SJSA1 (cell line): ENCODE measurements at places on chromosomes 6 and 20. TPM values are rescaled to one million over a fixed set of nuclear protein-coding genes. Genes with fewer than 3 reads are reported as not detected.
A peak's percentile ranks its signal among the peaks of the same experiment; 100 is the strongest.

GRCh38 chr6:157995458-157995857, 13.8 kb downstream of the SYNJ2 start:
- H3K4me1 ChIP-seq: peaks cover 13% of the 10 kb centered on the region
- no peak for DNase-seq
- H3K36me3 ChIP-seq: peaks cover 3% of the 10 kb centered on the region
- H3K27ac ChIP-seq: no peak overlapping the region

The NOX3 gene
- total RNA-seq: not detected in 2 replicates

The ANGPT4 gene
- not detected in 2 replicates for total RNA-seq

GRCh38 chr6:108944071-108944470, 95.8 kb downstream of the ARMC2 start:
- H3K4me3 ChIP-seq: no peak overlapping the region
- no peaks in the 10 kb centered on the region for H3K27me3 ChIP-seq
- peaks cover 5% of the 10 kb centered on the region for H3K4me1 ChIP-seq
- no peak overlapping the region for H3K27ac ChIP-seq

GRCh38 chr6:11970114-11970513, 42.0 kb upstream of the HIVEP1 start:
- H3K27me3 ChIP-seq: no peaks in the 10 kb centered on the region
- no peak overlapping the region for H3K4me3 ChIP-seq
- DNase-seq: no peak
- peak overlapping the region; percentile 80 for H3K27ac ChIP-seq

GRCh38 chr6:79605061-79605460, 26.1 kb upstream of the SH3BGRL2 start:
- no peak overlapping the region for H3K4me3 ChIP-seq
- H3K27me3 ChIP-seq: no peaks in the 10 kb centered on the region
- no peak overlapping the region for H3K27ac ChIP-seq
- DNase-seq: no peak

DNA sequence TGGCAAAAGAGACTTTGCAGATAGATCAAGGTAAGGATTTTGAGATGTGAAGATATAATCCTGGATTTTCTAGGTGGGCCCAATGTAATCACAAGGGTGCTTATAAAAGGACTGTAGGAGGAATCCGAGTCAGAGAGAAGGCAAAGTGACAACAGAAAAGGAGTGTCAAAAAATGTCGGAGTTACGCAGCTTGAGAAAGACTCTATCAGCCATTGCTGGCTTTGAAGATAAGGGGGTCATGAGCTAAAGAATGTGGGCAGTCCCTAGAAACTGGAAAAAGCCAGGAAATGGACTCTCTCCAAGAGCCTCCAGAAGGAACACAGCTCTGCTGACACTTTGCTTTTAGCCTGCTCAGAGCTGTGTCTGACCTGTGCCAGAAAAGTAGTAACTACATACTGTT, 8.7 kb upstream of the RWDD1 start:
- no peak overlapping the region for H3K27ac ChIP-seq

The ABHD16B gene
- total RNA-seq: not detected in 2 replicates

DNA sequence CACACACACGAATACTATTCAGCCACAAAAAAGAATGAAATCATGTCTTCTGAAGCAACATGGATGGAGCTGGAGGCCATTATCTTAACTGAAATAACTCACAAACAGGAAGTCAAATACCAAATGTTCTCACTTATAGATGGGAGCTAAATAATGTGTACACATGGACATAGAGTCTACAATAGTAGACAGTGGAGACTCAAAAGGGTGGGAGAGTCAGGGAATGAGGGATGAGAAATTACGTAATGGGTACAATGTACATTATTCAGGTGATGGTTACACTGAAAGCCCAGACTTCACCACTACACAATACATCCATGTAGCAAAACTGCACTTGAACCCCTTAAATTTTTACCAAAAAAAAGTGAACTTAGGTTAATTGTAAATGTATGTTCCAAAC, 160.4 kb downstream of the TASP1 start:
- H3K4me1 ChIP-seq: no peaks in the 10 kb centered on the region
- no peak for DNase-seq

DNA sequence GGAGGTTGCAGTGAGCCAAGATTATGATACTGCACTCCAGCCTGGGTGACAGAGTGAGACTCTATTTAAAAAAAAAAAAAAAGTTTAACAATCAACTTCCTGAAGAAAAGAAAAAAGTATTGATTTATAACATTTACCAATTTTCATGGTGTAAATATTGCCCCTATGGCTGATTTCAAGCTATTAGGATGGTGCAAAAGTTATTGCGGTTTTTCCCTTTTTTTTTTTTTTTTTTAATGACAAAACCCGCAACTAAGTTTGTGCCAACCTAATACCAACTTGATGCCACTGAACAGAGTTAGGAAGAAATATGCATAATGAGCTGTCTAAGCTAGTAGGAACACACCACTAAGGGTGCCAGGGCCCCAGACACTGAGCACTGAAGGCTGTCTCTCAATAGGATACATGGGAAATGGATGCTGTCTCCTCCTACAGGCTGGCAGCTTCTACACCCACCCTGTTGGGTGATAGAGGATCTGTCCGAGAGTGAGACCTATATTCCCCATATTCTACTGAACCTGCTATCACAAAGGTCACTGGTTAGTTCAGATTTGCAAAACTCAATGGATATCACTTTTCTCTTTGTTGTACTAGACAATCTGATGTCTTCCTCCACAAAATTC, 6.5 kb upstream of the PERP start:
- no peaks in the 10 kb centered on the region for H3K27me3 ChIP-seq
- no peak overlapping the region for H3K27ac ChIP-seq
- H3K36me3 ChIP-seq: no peaks in the 10 kb centered on the region
- no peak overlapping the region for H3K4me3 ChIP-seq
- no peak for DNase-seq

- no peaks in the 10 kb centered on the region for H3K4me1 ChIP-seq
- no peak overlapping the region for H3K27ac ChIP-seq
- no peaks in the 10 kb centered on the region for H3K36me3 ChIP-seq
- no peak overlapping the region for H3K4me3 ChIP-seq
- DNase-seq: no peak
Observed at GRCh38 chr6:119476554-119476953, 127.0 kb upstream of the MAN1A1 start.

GRCh38 chr6:119442776-119443184, 93.2 kb upstream of the MAN1A1 start:
- no peaks in the 10 kb centered on the region for H3K4me1 ChIP-seq
- H3K27me3 ChIP-seq: no peaks in the 10 kb centered on the region
- H3K4me3 ChIP-seq: no peak overlapping the region

- no peak overlapping the region for H3K27ac ChIP-seq
- H3K36me3 ChIP-seq: no peaks in the 10 kb centered on the region
- H3K4me3 ChIP-seq: no peak overlapping the region
- H3K27me3 ChIP-seq: no peaks in the 10 kb centered on the region; the same call in 1 of the 2 replicates
Observed at GRCh38 chr6:72084992-72085569, 198.7 kb downstream of the RIMS1 start.

DNA sequence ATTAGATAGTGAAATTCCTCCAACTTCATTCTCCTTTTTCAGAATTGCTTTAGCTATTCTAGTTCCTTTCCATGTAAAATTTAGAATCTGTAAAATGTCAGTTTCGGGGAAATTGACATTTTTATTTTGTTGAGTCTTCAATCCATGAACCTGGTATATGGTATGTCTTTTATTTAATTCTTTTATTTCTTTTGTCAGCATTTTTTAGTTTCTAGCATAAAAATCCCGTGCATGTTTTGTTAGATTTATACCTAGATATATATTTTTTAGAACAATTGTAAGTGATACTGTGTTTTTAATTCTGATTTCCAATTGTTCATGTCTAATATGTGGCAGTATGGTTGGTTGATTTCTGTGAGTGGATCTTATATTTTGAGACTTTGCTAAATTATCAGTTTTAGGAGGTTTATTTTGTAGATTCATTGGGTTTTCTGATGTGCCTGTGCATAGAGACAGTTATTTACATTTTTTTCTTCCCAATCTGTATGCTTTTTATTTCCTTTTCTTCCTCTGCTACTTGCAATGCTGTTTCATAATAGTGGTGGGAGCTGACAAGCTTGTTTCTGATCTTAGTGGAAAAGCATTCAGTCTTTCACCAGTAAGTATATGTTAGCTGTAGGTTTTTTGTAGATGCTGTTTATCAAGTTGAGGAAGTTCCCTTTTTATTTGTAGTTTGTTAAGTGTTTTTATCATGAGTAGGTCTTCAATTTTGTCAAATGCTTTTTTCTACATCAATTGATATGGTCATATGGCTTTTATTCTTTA, 13.7 kb downstream of the TAB2 start:
- H3K27me3 ChIP-seq: no peaks in the 10 kb centered on the region
- no peak overlapping the region for H3K27ac ChIP-seq
- DNase-seq: no peak
- peaks cover 50% of the 10 kb centered on the region for H3K4me1 ChIP-seq
- H3K4me3 ChIP-seq: no peak overlapping the region

DNA sequence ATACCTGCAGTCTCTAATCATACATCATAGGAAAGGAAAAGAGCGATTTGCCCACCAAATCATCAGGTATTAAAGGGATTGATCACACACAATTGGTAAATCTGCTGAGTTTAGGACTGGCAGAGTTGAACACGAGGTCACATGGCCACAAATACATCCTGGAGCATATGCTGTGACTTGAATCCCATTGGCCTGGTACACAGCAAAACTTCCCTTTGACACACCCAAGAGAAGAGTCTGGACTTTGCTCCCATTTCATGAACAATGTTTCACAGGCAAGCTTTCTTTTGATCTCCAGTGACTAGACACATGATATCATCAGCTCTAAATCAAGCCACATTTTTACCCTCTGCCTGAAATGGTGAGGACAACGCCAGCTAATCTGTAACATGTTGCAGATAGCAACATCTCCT, 117.9 kb downstream of the ISM1 start:
- no peak overlapping the region for H3K4me3 ChIP-seq
- no peak overlapping the region for H3K27ac ChIP-seq
- H3K4me1 ChIP-seq: peaks cover 24% of the 10 kb centered on the region

- H3K27me3 ChIP-seq: no peaks in the 10 kb centered on the region
- no peak overlapping the region for H3K27ac ChIP-seq
- DNase-seq: no peak
- H3K4me1 ChIP-seq: peaks cover 20% of the 10 kb centered on the region
- H3K4me3 ChIP-seq: no peak overlapping the region
Observed at GRCh38 chr20:21391185-21391971, 5.9 kb downstream of the NKX2-4 start.

- no peaks in the 10 kb centered on the region; the same call in 1 of the 2 replicates for H3K4me1 ChIP-seq
- peak overlapping the region; percentile 47 for H3K27ac ChIP-seq
- H3K36me3 ChIP-seq: no peaks in the 10 kb centered on the region
- no peaks in the 10 kb centered on the region for H3K27me3 ChIP-seq
Observed at GRCh38 chr6:125781314-125781868, 9.4 kb upstream of the NCOA7 start.

GRCh38 chr6:162488444-162488843, 239.1 kb downstream of the PRKN start:
- H3K4me1 ChIP-seq: no peaks in the 10 kb centered on the region
- H3K27ac ChIP-seq: no peak overlapping the region
- no peak overlapping the region for H3K4me3 ChIP-seq
- H3K27me3 ChIP-seq: no peaks in the 10 kb centered on the region
- DNase-seq: no peak
- no peaks in the 10 kb centered on the region for H3K36me3 ChIP-seq

DNA sequence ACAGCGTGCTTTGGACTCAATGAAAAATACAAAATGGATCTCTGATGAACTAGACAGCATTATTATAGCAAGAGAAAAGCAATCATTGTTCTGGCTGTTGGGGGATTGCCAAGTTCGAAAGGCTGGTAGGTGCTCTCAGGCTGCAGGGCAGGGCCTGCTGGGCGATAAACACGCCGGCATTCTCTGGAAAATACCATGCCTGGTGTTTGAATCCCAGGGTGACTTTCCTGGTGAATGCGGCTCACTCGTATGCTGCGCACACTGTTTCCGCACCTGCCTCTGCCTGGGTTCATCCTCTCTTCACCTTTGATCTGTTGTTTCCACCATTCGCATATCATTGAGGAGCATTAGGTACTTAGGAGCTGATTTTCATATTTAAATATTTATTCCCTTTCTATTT, 37.4 kb downstream of the GCNT2 start:
- no peak overlapping the region for H3K27ac ChIP-seq
- DNase-seq: no peak
- no peaks in the 10 kb centered on the region for H3K27me3 ChIP-seq
- no peak overlapping the region for H3K4me3 ChIP-seq
- peaks cover 38% of the 10 kb centered on the region for H3K4me1 ChIP-seq

The HCRTR2 gene
- not detected in 2 replicates for total RNA-seq

The CALHM6 gene
- not detected in 2 replicates for total RNA-seq

DNA sequence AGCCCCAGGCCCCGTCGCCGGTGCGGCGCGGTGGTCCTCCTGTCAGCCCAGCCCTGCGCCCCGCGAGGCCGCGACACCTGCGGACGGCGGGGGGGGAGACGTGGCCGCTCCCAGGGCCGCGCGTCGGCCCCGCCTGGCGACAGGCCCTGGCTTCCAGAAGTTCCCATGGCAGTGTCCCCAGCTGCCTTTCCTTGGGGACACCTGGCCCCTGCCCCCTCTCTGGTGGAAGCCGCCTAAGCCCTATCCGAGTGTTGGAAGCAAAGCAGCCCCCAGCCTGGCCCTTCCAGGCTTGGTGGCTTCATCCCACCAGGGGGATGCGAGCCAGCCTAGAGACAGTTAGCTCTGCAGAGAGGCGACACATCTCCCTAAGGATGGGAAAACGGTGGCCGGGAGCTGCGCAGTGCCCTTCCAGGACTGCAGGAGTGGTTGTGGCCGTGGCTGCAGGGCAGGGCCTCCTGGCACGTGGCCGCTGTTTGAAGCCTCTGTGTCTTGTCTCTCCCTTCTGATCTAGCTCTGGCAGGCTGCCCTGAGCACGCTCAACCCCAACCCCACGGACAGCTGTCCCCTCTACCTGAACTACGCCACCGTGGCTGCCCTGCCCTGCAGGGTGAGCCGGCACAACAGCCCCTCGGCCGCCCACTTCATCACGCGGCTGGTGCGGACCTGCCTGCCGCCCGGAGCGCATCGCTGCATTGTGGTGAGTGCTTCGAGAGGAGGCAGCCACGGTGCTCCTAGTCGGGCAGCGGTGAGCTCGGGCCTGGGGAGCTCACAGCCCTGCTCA, 816 bp downstream of the NPEPL1 start:
- H3K36me3 ChIP-seq: peaks cover 20% of the 10 kb centered on the region
- H3K27ac ChIP-seq: no peak overlapping the region
- peak; percentile 43 for DNase-seq
- no peaks in the 10 kb centered on the region for H3K27me3 ChIP-seq
- peaks cover 12% of the 10 kb centered on the region for H3K4me1 ChIP-seq

- no peak overlapping the region for H3K4me3 ChIP-seq
- no peaks in the 10 kb centered on the region for H3K36me3 ChIP-seq
- H3K27me3 ChIP-seq: no peaks in the 10 kb centered on the region
- H3K27ac ChIP-seq: no peak overlapping the region
- H3K4me1 ChIP-seq: no peaks in the 10 kb centered on the region
Observed at GRCh38 chr6:96652552-96652951, 89.6 kb downstream of the FHL5 start.

The PNLDC1 gene
- total RNA-seq: not detected in 2 replicates

DNA sequence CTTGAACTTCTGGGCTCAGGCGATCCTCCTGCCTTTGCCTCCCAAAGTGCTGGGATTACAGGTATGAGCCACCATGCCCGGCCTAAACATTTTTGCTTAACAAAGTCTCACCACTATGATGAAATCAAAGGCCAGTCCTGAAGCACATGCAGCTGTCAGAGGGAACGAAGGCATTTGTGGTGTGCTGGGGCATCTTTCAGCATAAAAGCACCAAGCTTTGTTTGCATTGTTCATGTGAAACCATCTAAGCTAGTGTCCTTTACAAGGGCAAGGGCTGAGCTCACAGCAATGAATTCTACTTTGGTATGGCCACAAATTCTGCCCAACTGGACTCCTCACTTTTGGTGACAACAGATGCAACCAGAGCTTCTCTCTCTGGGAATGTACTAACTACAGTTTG, 66.8 kb downstream of the ZFP64 start:
- H3K36me3 ChIP-seq: no peaks in the 10 kb centered on the region
- H3K27me3 ChIP-seq: no peaks in the 10 kb centered on the region
- H3K4me1 ChIP-seq: no peaks in the 10 kb centered on the region
- H3K4me3 ChIP-seq: no peak overlapping the region

The BPIFB1 gene
- not detected in 2 replicates for total RNA-seq

The HDGFL1 gene
- not detected in 2 replicates for total RNA-seq
